ENCODE measurements at places on chromosomes 3 and 15. TPM values are rescaled to one million over a fixed set of nuclear protein-coding genes. Genes with fewer than 3 reads are reported as not detected.

KBTBD13 gene
- not detected for polyA plus RNA-seq

SPG21 gene
- 111 TPM for polyA plus RNA-seq

PRR20G gene
- polyA plus RNA-seq, result not detected

C3orf49 gene
- polyA plus RNA-seq, result not detected

ARNT2 gene
- polyA plus RNA-seq, result 65.6 TPM

MEGF11 gene
- 10.1 TPM for polyA plus RNA-seq

AMIGO3 gene
- 2.0 TPM for polyA plus RNA-seq

TUSC7 gene
- not detected for polyA plus RNA-seq

GAP43 gene
- 151 TPM for polyA plus RNA-seq

LMAN1L gene
- polyA plus RNA-seq, result not detected

CFAP100 gene
- polyA plus RNA-seq, result not detected

UBA5 gene
- 14.9 TPM for polyA plus RNA-seq

GABRA5 gene
- polyA plus RNA-seq, result 12.5 TPM

NR2E3 gene
- not detected for polyA plus RNA-seq

TGFBR2 gene
- polyA plus RNA-seq, result 10.2 TPM

PARP15 gene
- polyA plus RNA-seq, result not detected

GP5 gene
- polyA plus RNA-seq, result not detected

TRANK1 gene
- 3.5 TPM for polyA plus RNA-seq

CYP8B1 gene
- polyA plus RNA-seq, result not detected

TNIK gene
- polyA plus RNA-seq, result 26.3 TPM

CCNB2 gene
- polyA plus RNA-seq, result 68.9 TPM

ITIH1 gene
- polyA plus RNA-seq, result not detected

ARGFX gene
- not detected for polyA plus RNA-seq

Measured in brain (organoid and tissue), 16 donors.